ENCODE measurements at places on chromosomes 5 and 9. TPM values are rescaled to one million over a fixed set of nuclear protein-coding genes. Genes with fewer than 3 reads are reported as not detected.
A peak's percentile ranks its signal among the peaks of the same experiment; 100 is the strongest.

DNA sequence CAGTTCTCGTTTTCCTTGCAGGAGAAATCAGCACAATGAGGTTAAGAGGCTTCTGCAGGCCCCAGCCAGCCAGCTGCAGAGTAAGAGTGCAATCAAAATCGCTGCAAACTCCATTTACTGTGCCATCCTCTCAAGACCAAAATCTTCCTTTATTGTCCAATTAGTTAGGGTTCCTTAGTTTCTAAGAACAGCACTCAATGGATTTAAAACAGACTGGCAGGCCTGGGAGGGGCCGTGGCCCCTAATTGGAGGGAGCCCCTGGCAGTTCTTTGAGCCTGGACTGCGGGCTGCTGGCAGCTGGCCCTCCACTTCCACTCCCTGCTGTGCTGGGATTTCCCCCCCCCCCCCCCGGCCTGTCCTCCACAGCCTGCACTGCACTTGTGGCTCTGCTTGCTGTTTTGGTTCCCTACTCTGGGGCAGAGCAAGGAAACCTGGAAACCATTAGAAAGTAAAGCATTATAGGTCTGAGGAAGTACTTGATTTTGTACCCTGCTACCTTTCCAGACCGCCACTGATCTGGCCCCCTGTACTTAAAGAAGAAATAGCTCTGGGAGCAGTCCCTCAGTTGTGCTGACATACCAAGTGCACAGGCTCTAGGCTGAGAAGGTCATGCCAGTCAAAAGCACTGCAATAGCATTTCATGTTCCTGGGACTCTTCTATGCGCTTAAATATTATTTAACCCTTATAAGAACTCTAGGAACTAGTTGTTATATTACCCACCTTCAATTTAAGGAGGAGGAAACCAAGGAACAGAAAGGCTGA is 129.0 kb downstream of the APBA1 start:
- DNase-seq = peak; percentile 4

Gene IFNB1
- not detected for total RNA-seq

Gene TSC1
- 70.7 TPM for total RNA-seq

Gene QSOX2
- 9.2 TPM for total RNA-seq

Gene SCGB3A2
- not detected for total RNA-seq
